Right kidney (tissue), 9 donors: ENCODE measurements at places on chromosomes 2 and 18.

DNA sequence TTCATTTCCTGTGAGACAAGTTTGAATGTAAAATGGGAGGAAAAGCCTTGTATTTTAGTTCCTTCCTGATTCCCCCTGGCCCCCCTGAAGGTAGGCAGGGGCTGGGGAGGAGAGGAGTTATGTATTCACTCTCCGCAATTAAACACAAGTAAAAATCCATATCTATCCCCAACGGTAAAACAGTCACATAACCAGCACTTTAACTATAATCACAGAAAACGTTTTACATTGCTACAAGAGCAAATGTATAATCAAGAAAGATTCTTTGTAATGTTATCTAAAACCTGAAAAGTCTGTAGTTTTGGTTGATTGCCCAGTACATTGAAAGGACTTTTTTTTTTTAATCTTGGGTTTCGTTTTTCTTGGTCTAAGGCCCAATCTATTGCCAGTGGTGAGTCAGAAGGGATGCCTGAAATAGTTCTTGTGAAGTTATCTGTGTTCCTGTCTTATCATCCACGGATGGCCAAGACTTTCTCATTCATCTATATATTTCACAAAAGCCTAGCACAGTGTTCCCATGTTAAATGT is 34.5 kb upstream of the CCNYL1 start:
- DNase-seq, result no peak

- no peak for DNase-seq
These were observed 763.2 kb upstream of the ZEB2 start for GRCh38 chr2:145283131-145283530.

DNA sequence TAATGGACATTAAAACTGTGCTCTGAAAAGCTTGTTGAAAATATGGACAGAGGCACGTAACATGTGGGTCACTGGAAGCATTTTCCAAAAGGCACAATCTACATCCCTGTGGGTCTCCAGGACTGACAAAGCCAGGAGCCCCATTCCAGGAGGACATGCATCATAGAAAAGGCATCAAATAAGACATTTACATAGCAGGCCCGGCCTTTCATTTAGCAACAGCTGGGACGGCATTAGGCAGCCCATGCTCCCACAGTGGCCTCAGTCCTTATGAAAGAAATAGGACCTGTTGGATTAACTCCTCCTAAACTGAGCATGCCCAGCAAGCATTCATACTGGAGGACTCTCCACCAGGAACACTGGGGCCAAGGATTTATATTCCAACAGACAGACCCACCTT is 72.2 kb downstream of the TWIST2 start:
- no peak for DNase-seq

DNA sequence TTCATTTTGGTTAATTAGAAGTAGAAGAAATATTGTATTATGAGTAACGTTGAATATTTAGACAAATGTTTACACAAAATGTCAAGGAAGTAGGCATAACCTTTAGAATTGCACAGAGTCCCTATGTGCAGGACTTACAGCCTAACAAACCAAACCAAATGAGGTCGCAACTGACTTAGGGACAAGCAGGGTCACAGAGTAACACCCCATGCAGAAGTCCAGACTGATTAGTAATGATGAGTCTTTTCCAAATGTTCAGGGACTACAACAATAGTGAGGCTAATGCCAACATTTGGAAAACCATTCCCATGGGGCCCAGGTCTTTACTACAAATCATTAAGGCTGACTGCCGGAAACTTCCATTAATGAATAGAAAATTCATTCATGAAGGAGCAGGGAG is 452.5 kb upstream of the CHAC2 start:
- no peak for DNase-seq

DNA sequence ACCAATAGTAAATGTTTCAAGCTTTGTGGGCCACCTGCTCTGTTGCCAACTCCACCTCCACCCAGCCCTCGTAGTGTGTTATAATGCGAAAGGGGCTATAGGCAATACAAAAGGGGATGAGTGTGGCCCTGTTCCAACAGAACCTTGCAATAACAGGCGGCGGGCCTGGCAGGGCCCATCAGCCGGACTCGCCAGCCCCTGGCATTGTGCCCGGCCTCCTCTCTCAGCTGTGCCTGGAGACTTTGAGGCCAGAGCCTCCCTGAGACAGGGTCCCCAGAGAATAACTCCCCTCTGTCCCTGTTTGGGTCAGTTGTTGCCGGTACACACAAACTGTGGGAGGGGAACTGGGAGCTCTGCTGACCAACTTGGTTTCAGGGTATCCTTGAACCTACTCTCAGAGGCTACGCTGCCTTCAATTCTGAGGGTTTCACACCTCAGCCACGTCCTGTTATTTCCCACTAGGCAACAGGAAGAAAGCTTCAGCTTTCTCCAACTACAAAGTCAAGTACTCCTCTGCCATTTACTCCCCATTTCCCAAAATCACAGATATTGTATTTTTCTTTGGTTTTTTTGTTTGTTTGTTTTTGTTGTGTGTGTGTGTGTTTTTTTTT is 58.0 kb upstream of the ZNF236 start:
- DNase-seq, result no peak

DNA sequence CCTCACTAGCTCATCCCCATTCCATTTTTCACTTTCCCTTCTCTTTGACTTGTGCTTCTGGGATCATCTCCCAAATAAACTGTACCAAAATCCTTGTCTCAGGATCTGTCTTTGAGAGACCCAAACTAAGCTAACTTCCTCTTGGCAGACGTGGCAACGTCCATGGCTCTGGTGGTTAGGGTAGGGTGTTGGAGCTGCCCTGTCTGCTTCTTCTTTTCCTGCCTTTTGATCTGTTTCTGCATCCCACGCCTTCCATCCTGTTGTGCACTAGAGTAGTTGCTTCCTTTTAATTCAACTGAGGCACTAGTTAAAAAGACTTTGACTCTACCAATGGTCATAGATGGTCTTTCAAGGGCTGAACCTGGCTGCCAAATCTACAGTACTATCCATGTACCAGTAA is 5.5 kb upstream of the MAP4K4 start:
- DNase-seq, result no peak

DNA sequence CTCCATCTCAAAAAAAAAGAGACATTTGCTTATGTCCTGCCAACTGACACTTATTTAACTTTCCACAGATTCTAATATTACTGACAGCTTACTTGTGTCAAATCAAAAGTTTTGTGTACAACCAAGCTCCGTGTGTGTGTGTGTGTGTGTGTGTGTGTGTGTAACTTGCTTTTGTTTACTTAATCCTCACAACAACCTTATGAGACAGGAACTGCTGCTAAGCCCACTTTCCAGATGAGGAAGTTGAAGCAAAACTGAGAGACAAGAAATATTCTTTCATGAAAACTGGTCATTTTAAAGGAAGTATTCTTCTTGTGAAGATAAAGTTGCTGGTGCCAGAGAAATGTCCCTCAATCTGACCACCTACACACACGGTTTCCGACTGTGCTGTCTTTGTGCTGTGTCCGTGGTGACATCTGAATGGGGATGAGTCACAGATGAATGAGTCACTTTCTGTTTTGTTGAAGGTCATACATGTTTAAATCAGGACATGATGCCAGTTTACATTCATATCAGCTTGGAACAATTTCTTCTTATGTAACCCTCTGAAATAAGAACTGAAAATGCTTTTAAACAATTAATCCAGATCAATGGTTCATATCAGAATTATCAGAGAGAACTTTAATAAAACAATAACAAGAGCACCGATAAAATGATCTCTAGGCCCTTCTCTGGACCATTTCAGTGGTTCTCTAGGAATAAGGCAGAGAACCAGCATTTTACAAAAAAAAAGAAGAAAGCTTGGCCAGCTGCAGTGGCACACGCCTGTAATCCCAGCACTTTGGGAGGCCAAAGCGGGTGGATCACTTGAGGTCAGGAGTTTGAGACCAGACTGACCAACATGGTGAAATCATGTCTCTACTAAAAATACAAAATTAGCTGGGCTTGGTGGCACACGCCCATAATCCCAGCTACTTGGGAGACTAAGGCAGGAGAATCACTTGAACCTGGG is 95.5 kb downstream of the THNSL2 start:
- no peak for DNase-seq
